ENCODE measurements at places on chromosomes 6 and 20.

- no peak for DNase-seq
Observed at GRCh38 chr6:16754876-16755275, 6.4 kb downstream of the ATXN1 start.

DNA sequence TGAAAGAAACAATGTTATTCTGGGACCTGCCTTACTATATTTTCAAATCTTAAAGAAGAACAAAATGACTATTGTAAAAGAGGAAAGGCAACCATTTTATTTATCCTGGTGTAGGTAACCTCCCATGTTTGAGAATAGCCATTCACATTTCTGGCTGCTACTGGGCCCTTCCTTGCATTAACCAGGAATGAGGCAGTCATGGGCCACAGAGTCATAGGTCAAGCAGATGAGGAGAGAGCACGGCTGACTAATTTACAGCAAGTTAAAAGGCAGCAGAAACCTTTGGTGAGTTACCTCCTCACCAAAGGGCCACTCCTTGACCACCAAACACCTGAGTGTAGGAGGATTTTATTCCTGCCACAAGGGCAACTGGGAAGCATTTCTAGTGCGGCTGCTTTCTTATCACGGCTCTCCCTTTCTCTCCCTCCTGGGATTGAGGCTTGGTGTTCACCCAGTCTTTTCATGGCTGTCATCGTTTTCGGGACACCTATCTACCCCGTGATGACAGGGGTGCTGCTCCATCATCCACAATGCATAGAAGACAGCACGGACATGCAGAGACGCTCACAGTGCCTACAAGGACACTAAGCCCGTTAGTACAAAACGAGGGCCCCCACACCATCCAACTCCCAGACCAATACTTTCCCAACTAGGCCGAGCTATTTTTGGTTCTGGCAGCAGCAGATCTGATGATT lies 4.4 kb upstream of the LAMA4 start:
- DNase-seq: no peak

DNA sequence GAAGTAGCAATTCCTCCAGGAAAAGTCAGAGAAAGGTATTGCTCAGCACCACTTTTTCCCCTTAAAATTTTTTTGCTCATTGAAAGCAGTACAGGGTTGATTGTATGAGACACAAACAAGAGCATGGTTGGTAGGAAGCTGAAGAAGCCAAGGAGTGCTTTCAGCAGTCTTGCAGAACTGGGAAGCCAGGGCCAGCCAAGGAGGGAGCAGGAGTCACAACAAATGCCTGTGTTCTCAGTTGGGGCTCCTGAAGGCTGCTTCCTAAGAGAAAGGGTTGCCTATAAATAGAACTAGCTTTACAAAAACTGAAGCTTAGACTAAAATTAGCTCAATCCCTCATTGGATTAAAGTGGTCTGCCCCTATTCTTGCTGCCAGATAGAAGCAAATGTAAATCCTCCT lies 3.3 kb upstream of the THEMIS start:
- DNase-seq: no peak

DNA sequence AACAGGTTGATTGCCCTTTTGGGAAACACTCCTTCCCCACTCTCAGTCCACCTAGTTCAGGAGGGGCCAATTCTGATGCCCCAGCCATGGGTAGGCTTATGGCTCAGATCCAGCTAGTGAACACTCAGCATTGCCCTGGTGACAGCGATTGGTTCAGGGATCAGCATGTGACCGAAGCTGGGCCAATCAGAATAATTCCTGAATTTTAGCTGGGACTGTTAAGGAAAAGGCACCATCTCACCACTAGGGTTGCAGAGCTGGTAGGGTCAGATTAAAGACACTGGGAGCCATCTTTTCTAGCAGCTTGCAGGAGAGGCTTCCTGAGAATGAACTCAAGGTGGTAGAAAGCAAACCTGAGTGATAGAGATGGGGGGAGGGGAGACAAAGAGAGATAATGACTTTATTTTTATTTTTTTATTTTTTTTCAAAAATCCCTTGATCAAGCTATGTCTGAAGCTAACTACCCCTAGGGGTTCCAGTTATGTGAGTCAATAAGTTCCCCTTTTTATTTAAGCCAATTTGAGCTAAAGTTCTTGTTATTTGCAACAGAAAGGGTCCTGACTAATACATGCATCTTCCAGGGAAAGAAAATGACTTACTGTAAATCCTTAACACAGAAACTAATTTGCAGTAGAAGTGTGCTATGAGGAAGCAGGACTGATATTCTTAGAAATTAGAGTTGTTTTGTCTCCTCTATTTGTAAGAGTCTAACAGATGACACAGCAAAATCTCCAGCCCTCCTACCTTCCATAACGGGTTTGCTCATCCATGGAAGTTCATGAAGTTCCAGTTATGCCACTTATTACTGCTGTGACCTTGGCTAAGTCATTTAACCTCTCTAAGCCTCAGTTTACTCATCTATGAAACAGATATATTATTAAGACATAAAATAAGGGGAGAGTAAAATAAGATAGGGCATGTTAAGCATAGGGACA lies 44.7 kb downstream of the EYA2 start:
- no peak for DNase-seq

- DNase-seq: no peak
Observed at GRCh38 chr20:59134182-59134581, 29.4 kb upstream of the ZNF831 start.

DNA sequence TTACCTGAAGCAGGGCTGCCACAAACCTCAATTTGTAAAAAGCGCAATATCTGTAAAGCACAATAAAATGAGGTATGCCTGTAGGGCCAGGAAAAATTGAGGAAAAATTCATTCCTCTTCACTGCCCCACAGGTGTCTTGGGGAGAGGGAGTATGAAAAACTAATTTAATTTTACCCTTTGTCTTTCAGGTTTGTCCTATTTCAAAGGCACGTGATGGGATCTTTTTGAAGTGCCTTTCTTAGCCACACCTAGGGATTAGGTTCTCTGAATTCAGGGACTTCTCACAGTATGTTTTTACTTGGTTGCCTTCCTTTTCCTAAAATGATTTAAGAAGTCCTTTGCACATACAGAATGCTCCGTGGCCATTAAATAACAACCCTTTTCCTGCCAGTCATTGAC lies 71.9 kb downstream of the NCOA3 start:
- no peak for DNase-seq

GRCh38 chr6:137933696-137934095 lies 66.6 kb downstream of the TNFAIP3 start:
- no peak for DNase-seq

DNA sequence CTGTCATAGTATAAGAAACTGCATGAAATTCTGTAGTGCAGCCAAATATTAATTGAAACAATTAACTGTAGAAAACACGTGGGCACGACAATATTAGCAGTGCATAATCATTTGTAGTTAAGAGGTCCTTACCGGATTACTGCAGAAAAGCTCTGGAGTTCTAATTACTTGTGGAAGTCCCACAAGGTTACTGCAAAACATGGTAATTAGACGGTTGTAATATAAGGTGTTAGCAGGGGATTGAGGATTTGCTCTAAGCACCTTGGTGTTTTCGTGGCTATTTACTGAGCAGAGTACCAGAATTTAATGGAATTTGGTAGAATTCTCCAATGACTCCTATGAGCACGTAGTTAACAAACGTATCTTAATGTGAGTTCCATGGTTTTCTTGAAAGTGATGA lies 473.6 kb upstream of the AGPAT4 start:
- no peak for DNase-seq

- no peak for DNase-seq
Observed at GRCh38 chr6:35993150-35993549, 31.3 kb downstream of the SLC26A8 start.

DNA sequence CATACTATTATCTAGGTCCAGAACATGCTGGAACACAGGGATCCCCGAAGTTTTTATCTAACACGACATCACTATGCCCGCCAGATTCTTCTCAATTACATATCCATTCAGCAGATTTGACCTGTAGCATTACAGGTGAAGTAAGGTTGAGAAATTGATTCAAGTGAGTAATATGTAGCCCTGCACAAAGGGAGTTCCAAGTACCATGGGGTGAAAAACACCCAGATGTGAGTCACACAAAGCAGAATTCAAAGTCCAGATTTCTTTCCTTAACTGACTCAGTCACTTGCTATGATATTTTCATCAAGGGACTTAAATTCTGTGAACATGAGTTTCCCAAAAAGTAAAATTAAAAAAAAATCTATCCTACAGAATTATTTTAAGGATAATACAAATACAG lies 655.4 kb upstream of the PTCHD4 start:
- DNase-seq: no peak

All from stimulated activated CD8-positive, alpha-beta memory T cell treated with anti-CD3 and anti-CD28 coated beads, Interleukin-7, amount 100 ng/mL, for 4 hours (primary cell).